ENCODE measurements at places on chromosomes 11 and 22.

DNA sequence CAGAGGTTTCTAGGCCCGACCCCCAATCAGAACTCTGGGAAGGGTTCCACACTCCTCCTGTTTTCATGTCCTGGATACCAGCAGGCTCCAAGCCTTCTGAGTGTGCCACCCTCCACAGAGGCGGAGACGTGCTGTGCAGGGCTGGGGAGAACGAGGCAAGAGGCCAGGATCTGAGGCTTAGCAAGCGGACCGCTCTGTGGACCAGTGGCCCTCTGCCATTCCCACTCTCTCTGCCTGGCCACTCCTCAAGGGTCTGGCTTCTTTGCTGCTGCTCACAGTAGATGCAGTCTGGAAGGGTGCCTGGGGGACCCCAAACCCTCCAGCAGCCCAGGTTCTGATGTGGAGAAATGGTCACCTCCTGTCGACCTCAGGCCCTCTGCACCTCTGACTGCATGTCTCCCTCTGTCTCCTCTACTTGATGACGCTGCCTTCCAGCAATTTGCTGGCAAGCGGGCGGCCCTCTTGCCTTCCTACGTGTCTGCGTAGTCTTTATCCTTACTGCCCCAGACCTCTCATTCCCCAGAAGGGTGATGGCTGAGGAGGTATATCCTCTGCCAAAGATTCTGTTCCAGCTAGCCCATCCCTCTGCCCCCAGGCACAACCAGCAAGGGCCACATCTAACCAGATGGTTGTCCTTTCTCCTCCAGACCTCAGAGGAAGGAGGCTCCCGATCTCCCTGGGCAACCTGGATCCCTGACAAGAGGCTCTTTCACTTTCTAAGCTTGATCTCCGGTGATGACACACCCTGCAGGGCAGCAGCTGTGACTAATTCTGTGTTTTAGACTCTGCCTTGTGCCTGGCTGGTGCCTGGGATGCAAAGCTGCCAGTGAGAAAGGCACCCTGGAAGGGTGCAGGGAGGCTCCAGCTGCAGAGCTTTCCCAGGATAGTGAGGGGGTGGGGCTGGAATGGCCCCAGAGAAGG is 87.3 kb downstream of the NAT10 start:
- H3K27ac ChIP-seq = peak overlapping the region; percentile 58
- peaks cover 21% of the 10 kb centered on the region for H3K4me1 ChIP-seq
- H3K4me3 ChIP-seq = no peak overlapping the region
- H3K27me3 ChIP-seq = no peaks in the 10 kb centered on the region
- peaks cover 15% of the 10 kb centered on the region for H3K36me3 ChIP-seq

DNA sequence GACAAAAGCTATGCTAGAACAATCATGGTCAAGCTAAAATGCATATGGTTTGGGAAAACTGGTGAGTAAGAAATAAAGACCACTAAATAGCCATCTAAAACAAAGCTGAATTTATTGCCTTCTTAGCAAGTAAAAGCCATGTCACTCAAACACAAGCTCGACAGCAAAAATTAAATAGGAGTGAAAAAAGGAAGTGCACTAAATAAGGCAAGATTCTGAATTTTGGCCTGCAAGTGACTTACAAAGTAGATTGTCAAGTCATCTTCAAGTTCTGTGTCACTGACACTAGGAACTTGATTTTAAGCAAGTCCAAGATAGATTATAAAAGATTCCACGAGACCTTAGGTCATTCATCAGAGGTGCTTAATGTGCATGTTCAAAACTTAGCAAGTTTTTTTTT is 27.4 kb downstream of the TUG1 start:
- no peaks in the 10 kb centered on the region for H3K27me3 ChIP-seq
- DNase-seq = no peak
- H3K27ac ChIP-seq = no peak overlapping the region
- H3K36me3 ChIP-seq = no peaks in the 10 kb centered on the region

GRCh38 chr11:44709966-44710365 is 16.8 kb upstream of the TSPAN18 start:
- H3K27me3 ChIP-seq = no peaks in the 10 kb centered on the region
- no peak for DNase-seq
- H3K4me1 ChIP-seq = no peaks in the 10 kb centered on the region
- no peaks in the 10 kb centered on the region for H3K36me3 ChIP-seq

DNA sequence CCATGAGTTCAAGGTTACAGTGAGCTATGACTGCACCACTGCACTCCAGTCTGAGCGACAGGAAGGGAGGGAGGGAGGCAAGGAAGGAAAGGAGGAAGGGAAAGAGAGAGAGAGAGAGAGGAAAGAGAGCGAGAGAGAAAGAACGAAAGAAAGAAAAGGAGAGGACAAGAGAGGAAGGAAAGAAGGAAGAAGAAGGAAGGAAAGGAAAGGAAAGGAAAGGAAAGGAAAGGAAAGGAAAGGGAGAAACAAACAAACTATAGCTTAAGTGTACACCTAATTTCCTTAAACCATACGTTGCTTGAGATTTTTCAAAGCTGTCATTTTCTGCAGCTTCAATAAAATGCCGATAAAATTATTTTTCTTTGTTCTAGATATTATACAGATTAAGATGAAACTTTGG is 80.2 kb upstream of the APOA1 start:
- no peaks in the 10 kb centered on the region for H3K27me3 ChIP-seq
- no peak overlapping the region for H3K4me3 ChIP-seq
- peaks cover 5% of the 10 kb centered on the region for H3K36me3 ChIP-seq
- peaks cover 14% of the 10 kb centered on the region for H3K4me1 ChIP-seq

DNA sequence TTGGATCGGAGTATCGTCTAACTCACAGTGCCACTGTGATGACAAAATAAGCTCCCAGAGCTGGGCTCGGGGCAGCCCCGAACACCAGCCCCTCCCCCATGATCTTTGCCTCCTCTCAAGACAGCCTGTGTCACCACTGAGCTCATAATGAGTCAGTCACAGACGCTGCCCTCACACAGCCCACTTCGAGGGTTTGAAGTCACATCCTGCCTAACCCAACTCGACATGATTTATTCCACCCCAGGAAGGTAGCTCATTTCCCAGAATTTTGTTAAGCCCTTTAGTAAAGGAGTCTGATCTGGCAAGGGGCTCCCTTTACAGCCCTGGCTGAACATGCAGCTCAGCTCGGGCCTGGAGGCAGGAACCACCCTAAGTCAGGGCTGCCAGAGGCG is 22.8 kb downstream of the MYH9 start:
- peaks cover 5% of the 10 kb centered on the region for H3K36me3 ChIP-seq
- peaks cover 100% of the 10 kb centered on the region for H3K4me1 ChIP-seq
- H3K27ac ChIP-seq = peak overlapping the region; percentile 100
- peak overlapping the region; percentile 58 for H3K4me3 ChIP-seq
- H3K27me3 ChIP-seq = no peaks in the 10 kb centered on the region

GRCh38 chr22:44647141-44647540 is 54.9 kb upstream of the PRR5 start:
- no peak for DNase-seq
- no peaks in the 10 kb centered on the region for H3K4me1 ChIP-seq
- H3K4me3 ChIP-seq = no peak overlapping the region

DNA sequence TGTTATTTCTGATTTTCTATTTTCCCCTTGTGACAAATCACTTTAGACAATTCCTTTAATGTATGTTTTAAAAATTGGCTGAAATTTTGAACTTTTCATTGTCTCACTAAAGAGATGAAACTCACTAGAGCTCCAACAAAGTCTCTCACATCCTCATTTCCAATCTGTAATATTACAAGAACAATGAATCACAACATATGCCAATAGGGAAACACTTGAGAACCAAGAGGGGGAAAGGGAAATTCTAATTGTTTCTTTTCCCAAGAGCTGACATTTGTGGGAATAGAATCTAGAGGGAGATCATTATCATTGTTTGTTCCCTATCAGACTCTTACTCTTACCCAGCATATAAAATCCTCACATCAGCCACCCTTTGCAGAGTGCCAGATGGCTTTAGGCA is 28.2 kb downstream of the OR10D3 start:
- no peak for DNase-seq
- no peak overlapping the region for H3K27ac ChIP-seq
- H3K27me3 ChIP-seq = peaks cover 6% of the 10 kb centered on the region
- H3K4me1 ChIP-seq = no peaks in the 10 kb centered on the region

GRCh38 chr11:92410526-92410925 is 185.9 kb downstream of the FAT3 start:
- H3K4me3 ChIP-seq = no peak overlapping the region
- no peak overlapping the region for H3K27ac ChIP-seq
- H3K4me1 ChIP-seq = no peaks in the 10 kb centered on the region

DNA sequence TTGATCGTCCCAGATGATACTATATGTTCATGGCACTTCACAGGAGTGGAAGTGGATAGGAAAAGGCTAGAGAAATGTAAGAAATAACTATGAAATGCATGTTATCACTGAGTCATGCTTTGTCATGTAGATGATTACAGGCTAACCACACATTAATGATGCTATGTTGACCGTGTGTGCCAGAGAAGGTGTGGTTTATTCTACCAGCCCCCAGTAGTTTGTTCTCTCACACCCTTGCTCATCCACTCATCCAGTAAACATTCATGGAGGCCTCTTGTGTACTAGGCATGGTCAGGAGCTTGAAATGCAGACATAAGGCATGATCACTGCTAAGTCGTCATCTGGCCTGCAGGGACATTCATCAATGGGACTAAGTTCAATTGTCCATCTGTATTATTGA is 153.0 kb upstream of the PITPNB start:
- H3K27ac ChIP-seq = no peak overlapping the region
- peaks cover 22% of the 10 kb centered on the region for H3K4me1 ChIP-seq
- no peak overlapping the region for H3K4me3 ChIP-seq
- no peaks in the 10 kb centered on the region for H3K27me3 ChIP-seq

DNA sequence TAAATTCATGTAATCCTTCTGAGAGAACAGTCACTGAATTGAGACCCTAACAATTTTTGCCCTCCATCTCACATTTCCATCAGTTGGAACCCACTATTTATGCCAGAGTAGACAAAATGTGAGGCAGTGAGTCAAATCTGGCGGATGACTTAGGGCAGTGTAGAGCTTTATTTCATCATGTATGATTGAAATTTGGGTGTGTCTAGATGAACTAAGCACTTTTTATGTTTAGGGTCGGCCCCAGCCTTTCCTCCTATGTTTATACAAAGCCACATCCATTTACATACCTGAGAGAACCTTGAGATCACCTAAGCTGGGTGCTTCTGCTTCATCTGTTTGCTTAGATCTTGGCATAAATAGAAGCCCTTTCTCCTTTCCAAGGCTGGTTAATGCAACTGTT is 15.0 kb upstream of the MUC15 start:
- no peaks in the 10 kb centered on the region for H3K36me3 ChIP-seq
- H3K4me1 ChIP-seq = no peaks in the 10 kb centered on the region
- no peak overlapping the region for H3K4me3 ChIP-seq

DNA sequence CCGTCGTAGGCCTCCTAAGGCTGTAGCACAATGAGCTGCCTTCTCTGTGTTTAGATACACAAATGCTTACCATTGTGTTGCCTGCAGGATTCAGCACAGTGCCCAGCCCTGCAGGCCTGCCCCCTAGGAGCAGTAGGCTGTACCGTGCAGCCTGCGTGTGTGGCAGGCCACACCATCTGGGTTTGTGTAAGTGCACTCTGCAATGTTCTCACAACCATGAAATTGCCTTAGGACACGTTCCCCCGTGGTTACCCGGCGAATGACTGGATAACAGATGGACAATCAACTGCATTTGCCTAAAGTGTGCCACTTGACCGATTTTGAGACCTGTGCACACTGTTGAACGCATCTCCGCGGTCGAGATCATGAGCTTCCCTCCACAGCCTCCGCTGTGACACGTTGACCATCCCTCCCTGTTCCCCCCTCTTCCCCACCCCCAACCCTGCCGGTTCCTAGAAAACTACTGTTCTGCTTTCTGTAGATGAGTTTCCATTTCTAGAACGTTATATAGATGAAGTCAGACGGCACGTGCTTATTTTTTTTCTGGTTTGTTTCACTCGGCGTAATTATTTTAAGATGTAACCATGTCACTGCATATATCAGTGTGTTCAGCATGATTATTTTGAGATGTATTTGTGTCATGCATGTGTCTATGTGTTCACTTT is 22.2 kb upstream of the CTSD start:
- H3K4me3 ChIP-seq = no peak overlapping the region
- DNase-seq = no peak
- H3K4me1 ChIP-seq = no peaks in the 10 kb centered on the region
- H3K36me3 ChIP-seq = no peaks in the 10 kb centered on the region
- H3K27me3 ChIP-seq = peaks cover 6% of the 10 kb centered on the region
- no peak overlapping the region for H3K27ac ChIP-seq

DNA sequence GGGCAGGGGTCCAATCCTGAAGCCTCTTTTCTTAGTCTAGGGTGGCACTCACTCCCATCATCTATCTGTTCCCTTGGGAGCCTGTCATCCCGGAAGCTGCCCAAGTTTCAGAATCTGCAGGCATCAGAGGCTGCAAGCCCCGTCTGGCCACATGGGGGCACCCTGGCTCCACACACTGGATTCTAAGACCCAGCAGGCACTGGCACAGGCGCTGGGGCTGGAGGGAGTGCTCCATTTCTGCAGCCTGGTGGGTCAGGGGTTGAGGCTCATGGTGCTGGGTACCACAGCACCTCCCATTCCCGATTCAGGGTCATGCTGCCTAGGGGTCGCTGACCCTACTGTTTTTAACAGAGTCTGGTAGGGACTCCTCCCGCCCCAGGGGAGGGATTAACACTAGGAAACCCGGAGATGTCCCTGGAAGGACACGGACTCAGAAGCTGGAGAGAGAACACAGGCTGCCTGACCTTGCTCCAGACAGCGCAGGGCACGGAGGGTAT is 243.9 kb upstream of the SYN3 start:
- DNase-seq = peak; percentile 84
- peak overlapping the region; percentile 66 for H3K27ac ChIP-seq
- no peaks in the 10 kb centered on the region for H3K27me3 ChIP-seq
- H3K4me1 ChIP-seq = peaks cover 41% of the 10 kb centered on the region
- H3K36me3 ChIP-seq = peaks cover 7% of the 10 kb centered on the region

DNA sequence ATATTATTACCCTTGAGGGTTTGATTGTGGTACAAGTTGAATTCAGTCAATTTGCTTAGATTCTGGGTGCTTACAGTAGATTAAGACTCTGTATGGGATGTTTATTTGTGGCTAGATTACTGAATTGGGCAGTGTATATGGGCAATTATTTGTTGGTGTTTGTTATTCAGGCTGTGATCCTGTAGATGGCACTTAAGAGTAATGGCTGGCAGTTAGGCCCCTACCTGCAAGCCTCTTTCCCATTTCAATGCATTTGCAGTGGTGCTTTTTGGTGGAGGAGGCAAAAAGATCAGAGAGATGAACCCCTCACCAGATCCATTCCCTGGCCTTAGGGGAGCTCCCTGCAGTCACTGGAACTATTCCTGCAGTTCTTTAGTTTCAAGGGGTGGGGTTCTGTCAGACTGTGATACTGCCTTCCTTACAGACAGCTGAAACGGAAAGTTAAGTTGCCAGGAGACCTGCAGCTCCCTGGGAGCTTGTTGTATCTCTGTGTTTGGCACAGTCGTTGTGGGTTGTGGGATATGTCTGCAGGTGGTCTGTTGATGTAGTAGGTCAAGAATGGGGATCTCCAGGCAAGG is 199.5 kb downstream of the AASDHPPT start:
- H3K4me3 ChIP-seq = no peak overlapping the region
- no peaks in the 10 kb centered on the region for H3K36me3 ChIP-seq
- no peaks in the 10 kb centered on the region for H3K27me3 ChIP-seq
- H3K4me1 ChIP-seq = no peaks in the 10 kb centered on the region
- DNase-seq = no peak
- no peak overlapping the region for H3K27ac ChIP-seq

All from left ventricle myocardium inferior (tissue), 1 donor.